Mucosa of gallbladder (tissue), 1 donor: ENCODE measurements at places on chromosomes 2 and 18.

DNA sequence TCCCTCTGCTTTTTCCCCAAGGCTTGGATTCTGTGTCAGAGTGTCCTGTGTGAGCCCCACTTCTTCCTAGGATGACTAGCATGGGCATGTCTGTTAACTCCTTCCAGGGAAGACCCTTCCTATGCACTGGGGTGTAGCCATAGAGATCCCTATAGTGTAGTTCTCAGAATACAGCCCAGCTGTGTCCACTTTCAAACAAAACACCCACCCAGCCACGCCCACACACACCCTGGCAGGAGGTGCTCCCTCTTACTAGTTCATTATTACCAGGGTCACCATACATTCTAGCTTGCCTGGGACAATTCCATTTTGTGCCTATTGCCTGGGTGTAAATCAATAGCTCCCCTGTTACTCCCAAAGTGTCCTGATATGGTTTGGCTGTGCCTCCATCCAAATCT lies 195.6 kb downstream of the MYCN start:
- peak; percentile 2 for DNase-seq

DNA sequence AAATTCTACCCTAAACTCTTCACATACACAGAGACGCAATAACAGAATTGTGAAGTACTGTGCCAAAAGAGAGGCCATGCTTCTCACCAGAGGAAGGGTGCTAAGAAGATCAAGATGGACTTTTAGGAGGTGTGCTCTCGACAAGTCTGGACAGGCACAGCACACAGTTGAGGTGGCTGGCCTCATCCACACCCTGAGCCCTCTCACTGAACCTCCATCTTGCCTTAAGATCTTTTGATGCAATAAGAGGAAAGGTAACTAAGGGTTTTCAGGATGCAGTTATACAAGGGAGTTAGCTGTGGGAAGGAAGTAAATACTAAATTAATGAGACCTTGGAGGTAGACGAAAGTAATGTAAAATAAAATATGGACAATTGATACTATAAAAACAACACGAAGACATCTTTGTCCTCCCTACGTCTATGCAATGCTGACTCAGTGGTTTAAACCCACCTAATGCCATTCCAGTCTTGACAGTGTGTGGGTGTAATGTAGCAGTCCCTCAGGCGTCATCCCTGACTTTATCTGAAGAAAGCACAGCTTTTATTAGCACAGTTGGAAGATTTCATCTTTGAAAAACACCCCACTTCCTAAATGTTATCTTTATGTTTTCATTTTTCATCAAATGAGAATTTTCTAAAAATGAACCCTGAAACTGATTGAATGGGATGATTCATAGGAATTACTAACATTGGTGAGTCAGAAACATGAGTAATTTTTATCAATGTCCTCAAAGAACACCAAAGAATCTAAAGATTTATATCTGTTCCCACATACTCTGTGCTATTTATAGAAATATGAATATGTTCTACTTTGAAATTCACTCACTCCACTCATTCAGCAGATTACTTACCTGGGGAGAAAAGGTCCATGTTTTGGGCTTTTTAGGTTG lies 34.0 kb upstream of the MALL start:
- no peak for DNase-seq

DNA sequence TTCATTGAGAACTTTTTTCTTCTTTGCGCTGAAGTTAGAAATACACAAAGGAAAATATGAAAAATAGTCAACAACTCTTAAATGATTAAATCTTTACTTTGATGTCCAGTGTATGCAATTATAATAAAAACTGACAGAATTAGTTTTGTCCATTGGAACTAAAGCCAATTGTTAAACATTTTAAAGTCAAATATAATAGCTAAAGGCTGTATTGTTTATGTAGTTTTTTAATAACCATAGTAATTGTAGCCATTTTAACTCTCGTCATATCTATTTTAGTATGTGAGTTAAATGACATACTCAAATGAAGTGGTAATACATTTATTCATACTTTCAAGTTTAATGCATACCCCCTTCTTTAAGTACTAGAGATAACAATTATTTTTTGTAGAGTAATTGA lies 4.7 kb upstream of the COBLL1 start:
- DNase-seq, result no peak

DNA sequence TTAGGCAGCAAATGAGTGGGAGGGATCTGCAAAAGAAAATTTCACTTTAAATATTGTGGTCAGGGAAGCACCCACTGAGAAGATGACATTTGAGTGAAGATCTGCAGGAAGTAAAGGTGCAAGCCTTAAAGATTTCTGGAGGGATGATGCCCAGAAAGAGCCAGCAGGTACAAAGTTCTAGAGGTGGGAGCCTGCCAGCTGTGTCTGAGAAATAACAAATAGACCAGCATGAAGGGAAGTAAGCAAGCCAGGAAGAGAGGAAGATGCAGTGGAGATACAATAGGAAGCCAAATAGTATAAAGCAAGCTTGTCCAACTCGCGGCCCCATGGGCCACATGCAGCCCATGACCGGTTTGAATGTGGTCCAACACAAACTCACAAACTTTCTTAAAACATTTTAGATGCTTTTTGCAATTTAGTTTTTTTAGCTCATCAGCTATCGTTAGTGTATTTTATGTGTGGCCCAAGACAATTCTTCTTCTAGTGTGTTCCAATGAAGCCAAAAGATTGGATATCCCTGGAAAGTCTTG lies 489.9 kb downstream of the DCC start:
- DNase-seq, result no peak

GRCh38 chr18:48790226-48790863 lies 160.4 kb downstream of the SMAD7 start:
- DNase-seq, result peak; percentile 54

- DNase-seq, result no peak
These were observed 408.4 kb downstream of the HRH4 start for GRCh38 chr18:24868760-24869237.

DNA sequence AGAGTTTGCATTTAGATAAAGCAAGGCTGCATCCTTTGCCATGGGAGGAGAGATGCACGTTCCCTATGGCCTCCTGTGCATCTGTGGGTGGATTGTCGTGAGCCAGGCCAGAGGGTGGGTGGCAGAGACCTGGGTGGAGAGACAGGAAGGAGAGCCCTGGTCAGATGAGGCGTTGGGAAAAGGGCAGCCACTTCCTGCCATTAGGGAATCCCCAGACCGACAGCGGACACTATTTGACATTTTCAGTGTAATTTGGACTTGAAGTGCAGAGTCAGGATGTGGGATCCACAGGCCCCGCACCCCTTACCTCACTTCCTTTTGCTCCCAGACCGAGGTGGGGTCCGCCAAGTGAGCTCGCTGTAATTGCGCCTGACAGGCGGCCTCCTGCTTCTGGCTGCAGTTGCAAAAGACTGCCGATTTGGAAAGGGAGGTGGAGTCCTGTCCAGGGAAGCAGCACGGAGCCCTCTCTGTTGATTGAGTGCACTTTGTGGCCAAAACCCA lies 150.0 kb downstream of the DYSF start:
- no peak for DNase-seq

DNA sequence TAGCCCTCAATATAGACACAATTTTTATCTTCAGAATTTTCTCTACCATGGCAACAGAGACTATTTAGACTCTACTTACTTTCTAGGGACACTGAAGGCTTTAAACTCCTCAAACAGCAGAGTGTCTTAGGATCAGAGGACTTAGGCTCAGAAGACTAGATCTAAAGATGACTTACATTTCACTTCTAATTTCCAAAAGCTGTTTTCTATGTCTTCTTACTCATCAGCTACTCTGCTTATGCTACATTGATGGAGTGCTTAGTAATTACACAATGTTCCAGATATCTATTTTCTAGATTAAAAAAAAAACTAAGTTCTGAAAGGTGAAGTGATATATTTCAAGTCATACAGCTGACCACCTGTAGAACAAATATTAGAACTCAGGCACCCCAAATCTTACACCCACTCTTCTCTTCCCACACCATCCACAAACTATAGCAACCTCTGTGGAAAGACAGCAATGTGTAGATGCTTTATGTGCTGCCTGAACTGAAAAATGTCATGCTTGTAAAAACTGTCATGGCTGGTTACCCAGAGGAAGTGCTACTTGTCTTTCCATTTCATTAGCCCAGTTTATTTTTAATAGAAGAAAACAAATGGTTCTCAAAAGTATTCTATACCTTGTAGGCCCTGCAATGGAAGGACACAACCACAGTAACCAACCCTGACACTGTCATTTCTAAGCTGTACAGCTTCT lies 831.0 kb upstream of the ACVR2A start:
- no peak for DNase-seq

DNA sequence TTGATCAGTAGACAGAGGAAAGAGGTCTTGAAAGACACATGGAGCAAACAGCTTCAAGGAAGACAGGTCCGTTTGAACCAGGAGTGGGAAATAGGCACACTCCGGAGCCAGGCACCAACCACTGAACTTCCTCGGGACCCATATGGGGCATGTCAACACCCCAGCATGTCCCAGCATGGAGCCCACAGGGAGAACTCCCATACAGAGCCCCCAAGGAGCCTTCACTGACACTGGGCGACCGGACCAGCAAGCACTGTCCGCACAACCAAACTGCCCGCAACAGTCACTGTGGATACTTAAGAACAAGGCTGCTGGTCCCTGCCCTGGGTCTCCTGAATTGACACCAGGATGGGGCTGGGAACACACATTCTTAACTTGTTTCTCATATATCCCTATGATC lies 286.2 kb upstream of the SALL3 start:
- DNase-seq, result no peak

DNA sequence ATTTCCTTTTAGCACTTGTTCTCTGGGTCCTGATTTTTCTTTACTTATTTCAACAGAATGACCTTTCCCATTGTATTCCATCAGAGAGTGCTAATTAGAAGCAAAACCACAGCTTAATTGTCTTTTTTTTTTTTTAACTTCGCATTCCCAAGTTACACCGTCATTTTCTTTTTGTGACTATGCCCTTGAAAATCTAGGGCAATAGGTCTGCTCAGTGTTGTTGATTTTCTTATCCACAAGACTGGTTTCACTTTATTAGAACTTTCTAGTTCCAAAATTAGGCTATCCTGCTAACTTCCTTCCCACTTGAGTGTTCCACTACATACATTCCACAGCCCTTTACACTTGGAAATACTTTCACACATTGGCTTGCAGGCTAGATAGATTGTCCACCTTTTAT lies 18.7 kb upstream of the ADAM17 start:
- no peak for DNase-seq

DNA sequence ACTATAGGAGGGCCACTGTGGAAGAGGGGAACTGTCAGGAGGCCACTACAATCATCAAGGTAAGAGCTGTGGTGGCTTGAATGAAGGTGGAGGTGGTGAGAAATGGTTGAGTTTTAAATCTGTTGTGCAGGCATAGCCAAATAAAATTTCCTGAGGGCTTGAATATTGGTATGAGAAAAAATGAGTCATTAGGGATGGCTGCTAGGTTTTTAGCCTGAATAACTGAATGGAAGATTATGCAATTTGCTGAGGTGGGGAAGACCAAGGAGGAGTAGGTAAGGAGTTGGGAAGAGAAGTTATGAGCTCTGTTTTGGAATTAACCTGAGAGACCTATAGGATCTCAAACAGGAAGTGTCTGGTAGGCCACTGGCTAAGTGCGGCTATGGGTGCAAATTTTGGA lies 84.0 kb downstream of the KLHL14 start:
- DNase-seq, result no peak

- no peak for DNase-seq
These were observed 53.2 kb upstream of the MAT2A start for GRCh38 chr2:85485815-85486214.

GRCh38 chr2:231378026-231378722 lies 17.3 kb upstream of the B3GNT7 start:
- peak; percentile 80 for DNase-seq

DNA sequence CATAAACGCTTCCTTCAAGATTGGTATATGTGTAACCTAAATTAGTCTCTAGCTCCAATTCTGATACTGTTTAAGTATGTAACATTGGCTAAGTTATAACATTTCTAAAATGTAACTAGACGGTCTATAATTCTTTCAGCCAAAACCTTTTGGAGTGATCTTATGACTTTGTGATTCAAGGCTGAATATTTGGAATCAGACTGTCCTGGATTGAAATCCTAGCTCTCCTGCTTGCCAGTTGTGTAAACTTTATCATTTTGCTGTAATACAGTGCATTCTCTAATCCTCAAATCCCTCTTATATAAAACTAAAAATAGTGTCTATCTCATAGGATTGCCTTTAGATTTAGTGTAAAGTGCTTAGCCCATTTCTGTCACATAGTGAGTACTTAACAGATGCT lies 337.2 kb upstream of the KCNJ3 start:
- DNase-seq, result no peak

- DNase-seq, result no peak
These were observed 70.5 kb downstream of the PRPF40A start for GRCh38 chr2:152646775-152647174.

- DNase-seq, result no peak
These were observed 317.0 kb upstream of the GCFC2 start for GRCh38 chr2:76027761-76028160.

DNA sequence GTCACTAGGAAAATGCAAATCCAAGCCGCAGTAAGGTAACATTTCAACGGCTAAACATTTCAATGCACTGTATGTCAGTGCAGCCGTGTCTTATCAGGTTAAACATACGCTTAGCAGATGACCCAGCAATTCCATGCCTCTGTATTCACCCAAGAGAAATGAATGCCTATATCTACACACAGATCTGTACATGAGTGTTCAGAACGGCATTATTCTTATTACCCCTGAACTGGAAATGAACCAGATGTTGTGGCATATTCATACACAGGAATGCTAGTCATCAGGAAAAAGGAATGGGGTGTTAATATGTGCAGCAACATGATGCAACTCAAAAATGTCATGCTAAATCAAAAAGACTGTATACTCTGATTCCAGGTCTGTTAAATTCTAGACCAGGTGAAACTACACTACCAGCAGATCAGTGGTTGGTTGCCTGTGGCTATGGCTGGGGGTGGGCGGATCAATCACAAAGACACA lies 80.4 kb upstream of the RPL31 start:
- no peak for DNase-seq

- peak; percentile 29 for DNase-seq
These were observed 1.4 kb upstream of the CD226 start for GRCh38 chr18:69948919-69949537.

DNA sequence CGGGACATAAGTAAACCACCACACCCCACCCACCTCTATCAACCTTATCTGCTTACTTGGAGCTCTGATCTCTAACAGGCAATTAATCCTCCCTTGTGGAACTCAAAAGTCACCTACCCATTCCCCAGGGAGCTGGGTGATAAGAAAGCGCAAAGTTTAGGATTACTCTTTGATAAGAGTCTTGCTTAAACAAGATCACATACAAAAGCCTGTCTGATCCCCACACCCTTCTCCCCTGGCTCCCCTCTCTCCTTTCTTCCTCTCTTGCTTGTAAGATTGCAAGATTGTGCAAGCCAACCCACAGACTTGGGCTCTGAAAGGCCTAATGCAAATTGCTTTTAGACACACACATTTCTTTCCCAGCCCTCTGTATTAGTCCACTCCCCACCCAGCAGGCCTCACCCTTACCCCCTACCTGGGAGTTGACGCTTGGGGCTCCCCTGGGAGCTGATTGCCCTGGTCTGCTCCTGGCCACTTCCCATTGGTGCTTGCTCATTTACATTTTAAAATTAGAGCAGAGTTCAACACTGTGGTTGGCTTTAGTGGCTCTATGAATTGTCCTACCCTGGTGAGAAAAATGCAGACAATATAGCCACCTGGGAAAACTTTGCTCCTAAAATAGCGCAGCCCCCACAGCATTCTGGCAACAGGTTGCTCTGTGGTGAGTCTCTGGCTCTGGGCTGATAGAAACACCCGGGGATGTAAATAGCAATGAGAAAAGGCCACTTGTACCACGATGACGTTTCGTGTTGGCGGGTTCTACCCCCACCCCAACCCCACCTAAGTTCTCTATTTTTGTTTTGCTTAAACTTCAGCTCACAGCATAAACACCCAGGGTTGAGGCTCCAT lies 92.8 kb upstream of the MSH2 start:
- DNase-seq, result no peak
